Tibial nerve (tissue), 4 donors: ENCODE measurements at places on chromosomes 6 and 20. TPM values are rescaled to one million over a fixed set of nuclear protein-coding genes. Genes with fewer than 3 reads are reported as not detected.

Gene PNLDC1
- not detected for total RNA-seq

Gene TNFRSF21
- 8.0 TPM for total RNA-seq

Gene GPLD1
- 3.1 TPM for total RNA-seq

Gene POLR1C
- 31.8 TPM for total RNA-seq

Gene LPA
- 0.90 TPM for total RNA-seq

DNA sequence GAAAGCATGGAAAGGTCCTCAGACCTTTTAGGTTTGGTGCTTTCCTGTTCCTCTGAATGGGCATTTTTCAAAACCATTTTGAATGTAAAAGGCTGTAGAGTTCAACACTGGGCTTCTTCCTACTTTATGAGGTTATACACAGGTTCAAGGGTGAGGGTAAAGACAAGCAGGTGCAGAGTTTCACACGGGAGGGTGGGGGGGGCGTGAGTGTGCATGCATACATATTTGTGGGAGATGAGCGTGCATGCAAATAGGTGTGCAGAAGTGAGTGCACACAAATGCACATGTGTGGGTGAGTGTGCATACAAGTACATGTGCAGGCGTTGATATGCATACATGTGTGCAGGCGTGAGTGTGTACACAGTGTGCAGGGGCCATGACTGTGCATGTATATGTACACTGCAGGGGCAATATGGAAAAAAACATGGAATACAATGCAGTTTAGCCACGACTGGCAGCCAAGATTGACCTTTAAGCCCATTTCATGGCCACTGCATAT is 183.1 kb downstream of the GMPR start:
- no peak for DNase-seq
- no peak overlapping the region for H3K27ac ChIP-seq
- no peak overlapping the region for H3K4me3 ChIP-seq
- peaks cover 10% of the 10 kb centered on the region for H3K4me1 ChIP-seq

DNA sequence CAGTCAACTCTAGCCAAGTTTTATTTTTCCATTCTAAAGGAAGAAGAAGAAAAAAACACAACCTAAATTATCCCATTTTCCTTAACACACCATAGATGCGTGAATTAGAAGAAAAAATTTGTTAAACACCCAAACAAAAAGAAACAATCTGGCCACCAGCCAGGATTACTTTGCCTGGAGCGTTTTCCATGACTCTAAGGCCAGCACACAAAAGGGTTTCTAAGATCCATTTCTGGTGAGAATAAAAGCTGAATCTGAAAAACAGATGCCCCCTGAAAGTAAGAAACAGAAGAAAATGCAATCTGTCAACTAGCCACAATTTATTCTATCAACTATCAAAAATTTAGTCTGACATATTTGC is 267.2 kb upstream of the SULF2 start:
- no peak overlapping the region for H3K27ac ChIP-seq
- no peaks in the 10 kb centered on the region for H3K4me1 ChIP-seq
- H3K36me3 ChIP-seq, result no peaks in the 10 kb centered on the region
- H3K4me3 ChIP-seq, result no peak overlapping the region
- no peak for DNase-seq
- H3K27me3 ChIP-seq, result no peaks in the 10 kb centered on the region

DNA sequence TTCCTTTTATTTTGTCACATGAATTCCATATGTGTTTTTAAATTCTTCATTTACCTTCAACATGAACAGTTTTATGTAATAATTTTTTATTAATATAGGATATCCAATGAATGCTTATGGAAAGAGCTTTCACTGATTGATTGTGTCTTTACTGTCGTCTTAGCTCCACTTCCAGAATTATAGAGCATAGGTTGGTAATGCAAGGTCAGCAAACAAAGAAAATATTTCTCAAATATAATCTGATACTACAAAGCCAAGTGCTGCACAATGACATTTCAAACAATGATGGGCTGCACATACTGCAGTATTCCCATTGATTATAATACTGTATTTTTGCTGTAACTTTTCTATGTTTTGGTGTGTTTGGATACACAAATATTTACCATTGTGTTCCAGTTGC is 275.7 kb upstream of the RSPO3 start:
- no peaks in the 10 kb centered on the region for H3K36me3 ChIP-seq
- H3K4me3 ChIP-seq, result no peak overlapping the region
- H3K27ac ChIP-seq, result no peak overlapping the region
- no peak for DNase-seq
- peaks cover 5% of the 10 kb centered on the region for H3K4me1 ChIP-seq

DNA sequence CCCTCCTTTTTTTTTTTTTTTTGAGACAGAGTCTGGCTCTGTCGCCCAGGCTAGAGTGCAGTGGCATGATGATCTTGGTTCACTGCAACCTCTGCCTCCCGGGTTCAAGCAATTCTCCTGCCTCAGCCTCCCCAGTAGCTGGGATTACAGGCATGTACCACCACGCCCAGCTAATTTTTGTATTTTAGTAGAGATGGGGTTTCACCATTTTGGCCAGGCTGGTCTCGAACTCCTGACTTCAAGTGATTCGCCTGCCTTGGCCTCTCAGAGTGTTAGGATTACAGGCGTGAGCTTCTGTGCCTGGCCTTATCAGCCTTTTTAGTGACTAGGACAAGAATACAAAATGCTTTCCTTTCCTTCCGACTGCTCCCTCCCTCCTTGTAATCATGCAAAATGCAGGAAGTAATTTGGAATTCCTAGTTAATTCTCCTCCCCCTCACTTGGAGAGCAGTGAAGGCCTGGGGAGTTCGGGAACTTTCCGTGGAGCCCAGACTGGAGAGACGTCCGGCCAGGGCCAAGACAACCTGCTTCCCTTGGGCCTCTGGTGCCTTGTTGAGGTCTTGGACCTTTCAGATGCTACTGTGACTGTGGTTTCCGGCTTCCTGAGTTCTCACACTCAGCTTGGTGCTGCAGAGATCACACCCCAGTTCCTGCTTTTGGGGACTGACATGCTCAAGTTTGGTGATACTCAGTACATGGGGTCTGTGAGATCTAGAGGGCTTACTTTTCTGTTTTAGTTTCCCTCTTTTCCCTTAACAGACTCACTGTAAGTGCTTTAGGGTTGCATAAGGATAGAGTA is 3.9 kb upstream of the PHF20 start:
- no peaks in the 10 kb centered on the region for H3K36me3 ChIP-seq
- peak; percentile 41 for DNase-seq
- peak overlapping the region; percentile 98 for H3K27ac ChIP-seq

GRCh38 chr6:2460216-2460745 is 214.9 kb upstream of the GMDS start:
- H3K27me3 ChIP-seq, result no peaks in the 10 kb centered on the region
- no peak for DNase-seq
- no peaks in the 10 kb centered on the region for H3K4me1 ChIP-seq

DNA sequence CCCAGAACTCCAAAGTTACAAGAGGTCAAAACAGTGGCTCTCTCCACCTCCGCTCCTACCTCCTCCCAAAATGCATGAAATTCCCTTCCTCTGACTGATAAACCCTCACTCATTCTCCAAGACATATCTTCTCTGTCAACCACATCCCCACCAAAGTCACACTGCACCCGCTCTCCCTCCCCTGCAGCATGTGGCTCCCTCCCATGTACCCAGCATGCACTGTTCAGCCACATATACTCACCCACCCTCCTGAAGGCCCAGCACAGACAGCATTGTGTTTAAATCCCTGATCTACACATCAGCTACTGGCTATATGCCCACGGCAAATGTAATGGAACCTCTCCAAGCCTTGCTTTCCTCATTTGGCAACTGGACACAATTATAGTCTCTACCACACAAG is 5.5 kb upstream of the POU5F1 start:
- H3K36me3 ChIP-seq, result no peaks in the 10 kb centered on the region
- H3K27me3 ChIP-seq, result no peaks in the 10 kb centered on the region
- no peak for DNase-seq
- H3K4me3 ChIP-seq, result no peak overlapping the region
- no peaks in the 10 kb centered on the region for H3K4me1 ChIP-seq

GRCh38 chr6:157054531-157054979 is 268.8 kb downstream of the TMEM242 start:
- no peak for DNase-seq
- H3K4me1 ChIP-seq, result peaks cover 16% of the 10 kb centered on the region
- no peak overlapping the region for H3K27ac ChIP-seq
- no peaks in the 10 kb centered on the region for H3K36me3 ChIP-seq
- no peak overlapping the region for H3K4me3 ChIP-seq

GRCh38 chr20:51768759-51769517 is 748 bp upstream of the ATP9A start:
- H3K27ac ChIP-seq, result no peak overlapping the region
- H3K4me3 ChIP-seq, result no peak overlapping the region
- no peak for DNase-seq
- no peaks in the 10 kb centered on the region for H3K36me3 ChIP-seq

DNA sequence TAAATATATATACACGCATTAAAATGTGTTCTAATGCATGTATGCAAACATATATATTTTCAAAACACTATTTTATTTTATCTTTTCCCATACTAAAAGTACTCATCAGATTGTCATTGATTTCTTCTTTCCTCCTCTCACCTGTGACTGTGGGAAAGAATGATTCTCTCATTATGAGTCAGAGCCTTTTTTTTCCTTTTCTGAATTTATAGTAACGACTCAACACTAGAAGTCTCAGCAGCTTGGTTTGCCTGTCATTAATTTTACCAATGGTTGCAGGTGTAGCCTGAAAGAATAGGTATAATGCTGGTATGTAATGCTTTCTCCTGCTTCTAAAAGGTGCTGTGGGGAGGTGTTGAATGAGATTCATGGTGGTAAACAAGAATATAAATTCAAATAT is 328.7 kb downstream of the UTRN start:
- H3K27me3 ChIP-seq, result no peaks in the 10 kb centered on the region
- H3K4me1 ChIP-seq, result no peaks in the 10 kb centered on the region
- no peak overlapping the region for H3K27ac ChIP-seq
- no peak for DNase-seq

DNA sequence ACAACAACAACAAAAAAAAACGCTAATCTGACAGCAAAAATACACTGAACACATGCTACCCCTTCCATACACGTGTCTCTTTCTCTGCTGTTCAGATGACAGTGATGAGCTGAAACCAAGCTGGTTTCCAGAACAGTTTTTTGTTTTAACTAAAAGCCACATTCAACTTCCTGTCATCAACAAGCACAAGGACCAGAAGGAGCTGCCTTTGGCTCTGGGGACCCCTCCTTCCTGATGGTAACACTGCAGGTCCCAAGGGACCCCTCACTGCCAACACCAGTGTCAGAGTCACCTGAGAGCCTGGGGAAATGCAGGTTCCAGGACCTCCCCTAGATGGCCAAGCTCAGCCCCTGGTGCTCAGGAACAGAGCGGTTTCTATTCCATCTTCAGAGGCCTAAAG is 6.0 kb downstream of the CST7 start:
- no peak overlapping the region for H3K27ac ChIP-seq
- no peaks in the 10 kb centered on the region for H3K36me3 ChIP-seq
- DNase-seq, result no peak
- no peaks in the 10 kb centered on the region for H3K4me1 ChIP-seq

GRCh38 chr6:130240232-130240631 is 17.5 kb upstream of the SAMD3 start:
- H3K4me1 ChIP-seq, result no peaks in the 10 kb centered on the region
- DNase-seq, result no peak
- H3K27ac ChIP-seq, result no peak overlapping the region
- H3K27me3 ChIP-seq, result no peaks in the 10 kb centered on the region

- no peaks in the 10 kb centered on the region for H3K27me3 ChIP-seq
- no peak for DNase-seq
- no peaks in the 10 kb centered on the region for H3K36me3 ChIP-seq
- H3K4me3 ChIP-seq, result no peak overlapping the region
- no peak overlapping the region for H3K27ac ChIP-seq
Observed at GRCh38 chr6:352896-353470, 38.6 kb upstream of the IRF4 start.
